Fibroblast of lung (primary cell): ENCODE measurements at places on chromosomes 3 and 15. TPM values are rescaled to one million over a fixed set of nuclear protein-coding genes. Genes with fewer than 3 reads are reported as not detected.

SLC24A5 gene
- total RNA-seq: not detected in 2 replicates

- H3K4me3 ChIP-seq: no peak overlapping the region
- H3K27ac ChIP-seq: no peak overlapping the region
- H3K36me3 ChIP-seq: peaks cover 6% of the 10 kb centered on the region
- no peaks in the 10 kb centered on the region for H3K27me3 ChIP-seq
- DNase-seq: no peak
Observed at GRCh38 chr3:50325113-50325480, 2.6 kb upstream of the HYAL2 start.

- no peak overlapping the region for H3K27ac ChIP-seq
- no peaks in the 10 kb centered on the region for H3K36me3 ChIP-seq
- H3K4me3 ChIP-seq: no peak overlapping the region
- H3K27me3 ChIP-seq: no peaks in the 10 kb centered on the region
- peaks cover 4% of the 10 kb centered on the region for H3K4me1 ChIP-seq
Observed at GRCh38 chr15:89993349-89993748, 7.8 kb upstream of the ZNF710 start.

- H3K36me3 ChIP-seq: no peaks in the 10 kb centered on the region
- H3K4me3 ChIP-seq: no peak overlapping the region
- peaks cover 4% of the 10 kb centered on the region for H3K4me1 ChIP-seq
- DNase-seq: peak; percentile 36
- no peak overlapping the region for H3K27ac ChIP-seq
Observed at GRCh38 chr15:68341760-68342725, 64.5 kb downstream of the FEM1B start.

MCF2L2 gene
- under 0.01 TPM in 2 replicates for total RNA-seq

DNA sequence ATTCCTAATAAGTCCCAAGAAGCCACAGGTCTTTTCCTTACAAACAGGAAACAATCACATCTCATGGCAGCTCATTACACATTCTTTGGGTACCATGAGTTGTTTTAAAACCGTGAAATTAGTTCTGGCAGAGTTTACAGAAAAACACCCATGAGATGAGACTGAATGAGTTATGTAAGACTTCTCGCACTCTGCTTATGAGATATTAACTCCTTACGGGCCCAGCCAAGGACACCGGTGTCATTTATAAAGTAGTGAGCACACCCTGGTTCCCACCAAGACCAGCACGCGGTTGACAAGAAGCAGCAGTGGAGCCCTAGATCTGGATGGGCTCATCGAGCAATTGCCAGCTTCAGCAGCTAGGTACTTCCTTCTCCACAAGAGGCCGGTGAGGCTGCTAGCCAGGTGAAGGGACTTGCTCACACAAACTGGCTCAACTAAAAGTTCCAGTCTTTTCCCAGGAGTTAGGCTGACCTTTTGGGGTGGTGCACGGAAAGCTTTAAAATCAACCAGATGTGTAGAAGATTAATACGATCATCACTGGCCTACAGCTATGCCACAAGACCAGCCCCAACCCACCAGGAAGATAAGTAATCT lies 318.6 kb upstream of the ICE2 start:
- H3K4me1 ChIP-seq: no peaks in the 10 kb centered on the region
- H3K4me3 ChIP-seq: no peak overlapping the region
- no peak overlapping the region for H3K27ac ChIP-seq
- peak; percentile 46 for DNase-seq
- H3K27me3 ChIP-seq: no peaks in the 10 kb centered on the region
- H3K36me3 ChIP-seq: no peaks in the 10 kb centered on the region

PGBD4 gene
- total RNA-seq: 2.6 and 3.0 TPM in 2 replicates

DNA sequence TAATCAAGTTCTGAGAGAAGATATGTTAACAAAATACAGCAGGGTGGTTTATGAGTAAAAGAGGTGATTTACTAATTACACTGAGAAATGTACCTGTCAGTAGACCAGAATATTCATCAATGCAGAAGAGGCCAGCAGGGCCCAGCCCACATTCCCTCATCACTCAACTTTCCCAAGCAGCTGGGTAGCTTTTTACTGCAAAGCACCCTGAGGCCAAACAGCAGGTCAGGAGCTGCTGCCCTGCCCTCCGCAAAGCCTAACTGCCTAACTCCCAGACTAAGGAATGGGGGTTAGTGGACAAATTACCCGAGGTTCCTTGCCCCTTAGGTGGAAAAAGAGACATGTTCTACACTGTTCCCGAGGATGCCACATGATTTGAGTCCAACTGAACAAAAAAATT lies 108.2 kb downstream of the TBL1XR1 start:
- no peak overlapping the region for H3K27ac ChIP-seq
- H3K27me3 ChIP-seq: no peaks in the 10 kb centered on the region
- no peak overlapping the region for H3K4me3 ChIP-seq

NRG4 gene
- total RNA-seq: not detected in 2 replicates

CD276 gene
- 65.7 and 88.5 TPM in 2 replicates for total RNA-seq

- peak; percentile 34 for DNase-seq
- H3K36me3 ChIP-seq: no peaks in the 10 kb centered on the region
- no peak overlapping the region for H3K4me3 ChIP-seq
- H3K27me3 ChIP-seq: no peaks in the 10 kb centered on the region
Observed at GRCh38 chr15:25789211-25789610, 73.9 kb downstream of the ATP10A start.

GRCh38 chr15:70098461-70099166 lies 897 bp upstream of the TLE3 start:
- H3K27ac ChIP-seq: peak overlapping the region; percentile 81
- no peaks in the 10 kb centered on the region for H3K27me3 ChIP-seq
- peak; percentile 33 for DNase-seq
- H3K4me3 ChIP-seq: peak overlapping the region; percentile 82

GRCh38 chr15:94417501-94418293 lies 186.3 kb downstream of the MCTP2 start:
- H3K27me3 ChIP-seq: no peaks in the 10 kb centered on the region
- H3K4me1 ChIP-seq: no peaks in the 10 kb centered on the region
- no peak overlapping the region for H3K4me3 ChIP-seq
- H3K36me3 ChIP-seq: no peaks in the 10 kb centered on the region

- no peaks in the 10 kb centered on the region for H3K36me3 ChIP-seq
- no peaks in the 10 kb centered on the region for H3K27me3 ChIP-seq
- H3K4me3 ChIP-seq: no peak overlapping the region
- H3K27ac ChIP-seq: no peak overlapping the region
- no peak for DNase-seq
- peaks cover 12% of the 10 kb centered on the region for H3K4me1 ChIP-seq
Observed at GRCh38 chr3:62558549-62559112, 185.3 kb upstream of the FEZF2 start.

GASK1A gene
- 1.8 and 5.4 TPM in 2 replicates for total RNA-seq

DNA sequence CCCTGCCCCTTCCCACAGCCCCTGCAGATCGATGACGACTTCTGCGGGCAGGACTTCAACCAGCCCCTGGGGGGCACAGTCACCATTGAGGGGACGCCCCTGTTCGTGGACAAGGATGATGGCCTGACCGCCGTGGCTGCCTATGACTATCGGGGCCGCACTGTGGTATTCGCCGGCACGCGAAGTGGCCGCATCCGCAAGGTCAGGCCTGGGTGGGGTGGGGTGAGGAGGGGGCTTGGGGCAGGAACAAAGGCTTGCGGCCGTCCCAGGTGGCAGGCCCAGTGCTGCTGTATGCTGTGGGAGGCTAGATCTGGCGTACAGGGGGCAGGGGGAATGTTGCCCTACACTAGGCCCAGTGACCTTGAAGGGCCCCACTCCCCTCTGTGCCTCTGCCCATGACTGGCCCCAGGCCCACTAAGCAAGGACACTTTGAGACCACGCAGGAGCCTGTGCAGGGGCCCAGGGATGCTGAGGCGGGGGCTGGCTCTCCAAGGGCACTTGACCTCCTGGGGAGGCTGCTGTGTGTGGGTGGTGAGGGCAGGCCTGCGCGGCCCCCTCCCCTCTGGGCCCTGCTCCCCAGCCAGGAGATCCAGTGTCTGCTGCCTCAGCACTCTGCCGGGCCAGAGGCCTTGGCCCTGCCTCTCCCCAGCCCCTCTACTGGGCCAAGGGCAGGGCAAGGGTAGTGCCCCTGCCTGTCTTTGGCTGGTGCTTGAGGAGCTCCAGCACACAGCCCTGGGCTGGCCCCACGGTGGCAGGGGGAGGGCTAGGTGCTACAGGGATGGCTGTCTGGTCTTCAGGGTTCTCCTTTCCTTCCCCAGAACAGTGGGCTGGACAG lies 8.7 kb downstream of the PLXNA1 start:
- DNase-seq: no peak
- H3K27me3 ChIP-seq: no peaks in the 10 kb centered on the region
- H3K4me1 ChIP-seq: peaks cover 5% of the 10 kb centered on the region
- H3K27ac ChIP-seq: no peak overlapping the region

DNA sequence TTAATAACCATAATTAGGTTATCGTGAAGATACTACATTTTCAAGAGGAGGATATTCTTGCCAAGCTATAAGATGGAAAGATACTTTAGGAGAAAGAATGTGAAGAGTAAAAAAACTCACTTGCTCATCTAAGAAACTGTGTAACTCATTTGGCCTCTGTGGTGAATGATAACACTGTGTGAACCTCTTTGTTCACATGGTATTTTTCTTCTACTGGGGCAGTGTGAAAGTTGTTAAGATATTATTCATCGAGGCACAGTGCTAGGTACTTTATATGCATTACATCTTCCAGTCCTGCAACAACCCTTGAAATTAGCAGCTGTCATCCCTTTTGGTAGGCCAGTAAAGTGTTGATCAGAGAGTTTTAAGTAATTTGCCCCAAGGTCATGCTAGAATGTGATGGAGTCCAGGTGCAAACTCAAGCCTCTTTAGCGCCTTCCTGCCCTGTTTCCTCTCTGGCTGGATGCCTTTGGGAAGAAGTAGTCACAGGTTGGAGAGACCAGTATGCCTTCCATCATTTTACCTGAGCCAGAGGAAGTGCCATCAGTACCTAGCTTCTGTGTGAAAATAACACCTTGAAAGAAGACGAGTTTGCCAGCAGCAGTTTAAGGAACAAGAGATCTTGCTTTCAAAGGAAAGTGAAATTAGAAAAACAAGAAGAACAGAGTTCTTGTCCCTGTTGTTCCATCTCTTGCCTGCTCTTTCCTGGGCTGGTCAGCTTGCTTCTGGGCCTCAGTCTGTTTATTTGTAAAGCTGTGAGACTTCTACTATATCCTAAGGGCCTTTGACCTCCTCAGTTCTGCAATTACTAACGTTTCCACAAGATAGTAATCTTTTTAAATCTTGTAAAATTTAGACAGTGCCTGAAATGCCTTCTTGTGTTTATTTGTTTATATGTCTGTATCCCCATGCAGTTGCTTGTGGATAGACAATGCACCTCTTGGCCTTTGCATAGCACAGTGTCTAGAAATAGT lies 179.3 kb downstream of the FNDC3B start:
- no peaks in the 10 kb centered on the region for H3K27me3 ChIP-seq
- H3K4me3 ChIP-seq: no peak overlapping the region
- no peak overlapping the region for H3K27ac ChIP-seq
- H3K4me1 ChIP-seq: peaks cover 15% of the 10 kb centered on the region

GRCh38 chr15:51260202-51260601 lies 78.2 kb downstream of the CYP19A1 start:
- H3K4me1 ChIP-seq: no peaks in the 10 kb centered on the region
- no peak for DNase-seq
- H3K4me3 ChIP-seq: no peak overlapping the region
- H3K27me3 ChIP-seq: peaks cover 8% of the 10 kb centered on the region

DNA sequence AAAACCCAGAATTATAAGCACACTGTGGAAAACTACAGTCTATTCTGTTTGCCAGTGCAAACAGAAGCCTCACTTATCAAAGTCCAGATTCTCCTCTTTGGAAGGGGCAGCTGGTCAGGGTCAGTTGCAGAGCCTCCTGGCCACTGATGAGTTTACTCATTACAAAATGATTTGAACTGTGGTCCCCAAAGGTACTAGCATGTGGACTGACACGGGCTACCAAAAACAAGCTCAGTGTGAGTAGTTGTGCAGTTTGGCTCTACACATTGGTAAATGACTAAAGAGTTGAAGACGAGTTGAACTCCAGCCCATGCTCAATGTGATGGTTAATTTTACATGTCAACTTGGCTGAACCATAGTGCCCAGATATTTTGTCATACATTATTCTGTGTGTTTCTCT lies 221.5 kb downstream of the ZIC4 start:
- no peak overlapping the region for H3K27ac ChIP-seq
- H3K4me1 ChIP-seq: no peaks in the 10 kb centered on the region
- H3K27me3 ChIP-seq: no peaks in the 10 kb centered on the region
- H3K36me3 ChIP-seq: no peaks in the 10 kb centered on the region
